ENCODE measurements at places on chromosomes 6 and 20.

DNA sequence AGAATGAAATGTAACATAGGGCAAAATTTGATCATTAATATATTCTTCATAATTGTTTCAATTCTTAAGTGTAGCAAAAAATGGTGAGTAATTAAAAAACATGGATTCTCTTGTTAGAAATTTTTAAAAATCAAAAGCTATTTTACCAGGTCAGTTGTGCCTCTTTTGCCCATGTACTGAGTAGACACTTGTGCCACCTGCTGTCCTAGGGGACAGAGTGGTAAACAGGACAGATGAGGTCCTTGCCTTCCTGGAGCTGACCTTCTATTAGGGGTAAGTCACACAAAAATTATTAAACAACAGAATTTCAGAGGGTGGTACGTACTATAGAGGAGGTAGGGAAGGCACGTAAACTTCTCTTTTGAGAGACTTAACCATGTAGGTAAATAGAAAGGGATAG is 6.5 kb downstream of the RNF24 start:
- DNase-seq: no peak

- no peak for DNase-seq
Observed at GRCh38 chr6:33029328-33030184, 20.2 kb upstream of the HLA-DOA start.

DNA sequence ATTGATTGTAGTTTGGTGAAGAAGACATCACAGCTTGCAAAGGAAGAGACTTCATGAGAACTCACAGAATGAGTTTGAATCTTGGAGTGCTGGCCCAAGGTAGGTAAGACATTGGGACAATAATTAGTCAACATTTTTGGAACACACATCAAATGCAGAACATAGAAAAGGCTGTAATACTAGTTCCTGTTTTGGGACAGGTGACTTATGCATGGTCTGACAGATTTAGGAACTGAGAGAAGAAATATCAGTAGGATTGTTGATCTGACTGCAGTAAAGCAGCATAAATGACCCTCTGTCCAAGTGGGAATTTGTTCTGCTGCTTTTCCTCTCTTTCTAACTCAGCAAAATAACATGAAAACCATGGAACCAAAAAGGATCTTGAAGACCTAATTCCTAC is 102.3 kb upstream of the MAP3K7 start:
- no peak for DNase-seq

DNA sequence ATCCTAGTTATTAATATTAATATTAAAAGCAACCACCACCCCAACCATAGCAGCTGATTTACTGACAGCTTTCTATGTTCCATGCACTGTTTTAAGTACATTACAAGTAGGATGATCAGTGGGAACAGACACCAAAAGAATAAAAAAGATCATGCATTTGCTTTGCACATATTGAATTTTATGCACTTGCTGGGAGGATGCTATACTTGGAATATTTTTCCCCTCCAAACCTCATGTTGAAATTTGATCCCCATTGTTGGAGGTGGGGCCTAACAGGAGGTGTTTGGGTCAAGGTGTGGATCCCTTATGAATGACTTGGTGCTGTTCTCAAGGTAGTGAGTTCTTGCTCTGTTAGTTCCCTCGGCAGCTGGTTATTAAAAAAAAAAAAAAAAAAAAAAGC is 178.9 kb upstream of the MYLIP start:
- no peak for DNase-seq

- DNase-seq: no peak
Observed at GRCh38 chr6:154773610-154774089, 40.4 kb downstream of the SCAF8 start.

DNA sequence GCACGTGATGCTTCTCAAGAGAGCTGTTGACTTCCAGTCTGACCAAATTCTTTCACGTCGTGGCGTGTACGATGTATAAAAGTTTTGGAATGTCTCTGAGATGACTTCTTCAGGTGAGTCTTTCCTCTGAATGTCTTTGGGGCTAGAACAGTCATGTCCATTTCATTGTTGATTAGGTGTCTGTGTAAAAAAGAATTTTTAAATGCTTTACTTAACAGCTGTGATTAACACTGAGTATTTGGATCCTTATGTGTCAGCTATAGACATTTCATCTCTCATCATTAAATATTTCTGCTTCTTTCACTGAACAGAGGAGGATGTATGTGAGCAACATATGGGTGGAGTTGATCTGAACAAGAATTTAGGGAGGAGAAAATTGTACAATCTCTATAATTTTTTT is 29.3 kb upstream of the KIF13A start:
- DNase-seq: no peak

DNA sequence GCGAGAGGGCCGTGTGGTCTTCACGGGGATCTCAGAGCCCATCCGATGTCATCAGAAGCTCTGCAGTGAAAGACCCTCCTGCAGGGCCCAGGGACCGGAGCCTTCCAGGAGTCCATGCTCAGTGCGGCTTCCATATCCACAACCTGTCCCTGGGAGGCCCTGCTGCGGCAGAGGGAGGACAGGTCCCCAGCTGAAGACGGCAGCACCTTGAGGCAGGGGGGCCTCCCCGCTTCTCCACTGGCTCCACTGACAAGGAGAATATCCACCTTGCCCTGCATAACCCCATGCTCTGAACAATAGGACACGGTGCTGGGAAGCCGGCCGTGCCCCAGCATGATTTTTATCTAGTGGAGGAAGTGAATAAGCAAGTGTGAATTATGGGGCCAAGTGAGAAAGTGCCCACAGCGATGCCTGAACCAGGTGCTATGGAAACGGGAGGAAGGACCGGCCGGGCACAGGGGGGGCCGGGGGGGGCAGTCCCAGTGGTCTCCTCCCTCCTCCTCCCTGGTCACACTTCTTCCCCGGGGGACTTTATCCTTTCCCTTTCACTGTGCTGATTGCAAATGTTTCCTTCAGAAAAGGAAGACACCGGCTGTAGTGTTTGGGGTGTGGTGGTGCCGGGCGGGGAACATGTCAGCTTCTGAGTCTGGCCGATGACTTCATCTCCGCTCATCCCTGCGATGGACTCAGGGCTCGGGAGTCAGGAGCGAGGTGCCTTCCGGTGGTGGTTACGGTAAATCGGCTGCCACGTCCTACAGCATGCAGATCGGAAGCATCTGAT is 225.1 kb downstream of the ERMARD start:
- no peak for DNase-seq

- DNase-seq: no peak
Observed at GRCh38 chr6:29255530-29255929, 46.0 kb upstream of the OR14J1 start.

GRCh38 chr20:23079926-23080325 is 6.2 kb downstream of the CD93 start:
- no peak for DNase-seq

DNA sequence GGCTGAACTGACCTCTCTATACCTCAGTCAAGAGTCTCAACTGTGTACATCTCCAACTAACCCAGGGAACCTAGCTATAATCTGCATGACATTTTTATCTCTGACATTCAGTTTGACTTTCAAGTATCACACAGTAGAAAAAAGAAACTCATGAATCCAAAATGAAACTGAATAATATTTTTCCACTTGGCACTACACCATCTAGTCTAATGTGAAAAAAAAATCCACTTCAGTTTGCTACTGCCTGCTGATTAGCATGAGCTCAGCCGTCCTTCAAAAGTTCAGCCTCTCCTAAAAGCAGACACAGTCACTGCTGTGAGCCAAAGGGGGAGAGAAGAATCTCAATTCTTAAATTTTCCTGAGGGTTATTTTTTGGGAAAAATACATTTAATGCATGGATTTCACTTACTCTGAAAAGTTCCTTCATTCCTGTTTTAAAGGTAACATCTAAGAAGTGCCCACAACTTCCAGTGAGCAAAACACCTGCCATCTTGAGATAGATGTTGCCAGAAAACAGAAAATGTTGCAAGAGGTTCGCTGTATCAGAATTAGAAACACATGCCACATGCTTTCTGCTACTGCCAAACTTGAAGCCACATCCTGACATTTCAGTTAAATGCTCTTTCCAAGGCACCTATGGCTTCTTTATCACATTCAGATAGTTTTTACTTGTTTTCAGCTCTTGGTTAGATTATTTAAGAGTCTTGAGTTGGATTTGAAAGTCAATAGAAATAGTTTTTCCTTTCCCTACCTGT is 95.4 kb downstream of the MKKS start:
- DNase-seq: no peak

DNA sequence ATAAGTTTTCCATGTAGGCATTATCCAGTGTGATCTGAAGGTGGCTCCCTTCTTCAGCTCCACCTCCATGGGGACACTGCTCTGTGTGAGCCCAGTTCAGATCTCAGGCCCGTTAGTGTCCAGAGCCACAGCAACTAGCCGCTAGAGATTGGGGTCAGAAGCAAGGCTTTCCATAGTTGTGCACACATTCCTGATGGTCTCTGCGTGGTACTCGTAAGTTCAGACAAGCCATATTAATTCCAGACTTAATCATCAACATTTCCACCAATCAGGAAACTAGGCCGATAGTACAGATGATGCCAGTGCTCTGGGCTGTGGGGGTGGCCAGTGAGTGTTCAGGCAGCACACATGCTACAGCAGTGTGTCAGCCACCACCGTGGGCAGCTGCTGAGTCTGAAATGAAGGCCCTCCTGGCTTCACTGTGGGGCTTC is 17.5 kb upstream of the SYNCRIP start:
- peak; percentile 86 for DNase-seq

GRCh38 chr6:105588123-105588710 is 185.3 kb upstream of the PREP start:
- DNase-seq: no peak

GRCh38 chr6:117346142-117346930 is 79.4 kb downstream of the ROS1 start:
- peak; percentile 13 for DNase-seq

- no peak for DNase-seq
Observed at GRCh38 chr6:113171882-113172281, 685.3 kb upstream of the MARCKS start.

DNA sequence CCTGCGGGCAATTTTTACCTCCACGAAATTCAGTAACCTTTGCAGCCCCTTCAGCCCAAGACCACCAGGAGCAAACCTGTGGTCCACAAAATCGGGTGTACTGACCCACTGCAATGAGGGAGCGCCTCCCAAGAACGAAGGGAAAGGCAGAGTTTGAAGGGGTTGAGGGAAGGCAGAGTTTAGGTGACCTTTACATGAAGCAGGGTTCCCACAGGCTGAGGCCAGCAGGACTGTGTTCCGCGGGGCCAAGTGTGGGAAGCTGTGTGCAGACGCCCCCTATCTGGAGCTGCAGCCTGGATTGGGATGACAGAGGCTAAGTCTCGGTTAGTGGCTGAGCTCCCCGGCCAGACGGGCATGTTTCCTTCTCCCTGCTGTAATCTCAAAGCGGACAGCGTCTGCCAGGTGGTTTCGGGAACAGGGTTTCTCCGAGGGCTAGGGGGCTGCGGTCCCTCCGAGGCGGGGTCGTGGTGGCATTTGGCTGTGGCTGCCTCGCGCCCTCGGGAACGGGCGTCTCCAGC is 826 bp upstream of the PYGB start:
- DNase-seq: peak; percentile 51

GRCh38 chr6:167711211-167711610 is 115.5 kb upstream of the AFDN start:
- no peak for DNase-seq

- DNase-seq: peak; percentile 40
Observed at GRCh38 chr20:61437280-61438206, 185.5 kb downstream of the CDH4 start.

- DNase-seq: no peak
Observed at GRCh38 chr6:50716899-50717509, 3.7 kb downstream of the TFAP2D start.

DNA sequence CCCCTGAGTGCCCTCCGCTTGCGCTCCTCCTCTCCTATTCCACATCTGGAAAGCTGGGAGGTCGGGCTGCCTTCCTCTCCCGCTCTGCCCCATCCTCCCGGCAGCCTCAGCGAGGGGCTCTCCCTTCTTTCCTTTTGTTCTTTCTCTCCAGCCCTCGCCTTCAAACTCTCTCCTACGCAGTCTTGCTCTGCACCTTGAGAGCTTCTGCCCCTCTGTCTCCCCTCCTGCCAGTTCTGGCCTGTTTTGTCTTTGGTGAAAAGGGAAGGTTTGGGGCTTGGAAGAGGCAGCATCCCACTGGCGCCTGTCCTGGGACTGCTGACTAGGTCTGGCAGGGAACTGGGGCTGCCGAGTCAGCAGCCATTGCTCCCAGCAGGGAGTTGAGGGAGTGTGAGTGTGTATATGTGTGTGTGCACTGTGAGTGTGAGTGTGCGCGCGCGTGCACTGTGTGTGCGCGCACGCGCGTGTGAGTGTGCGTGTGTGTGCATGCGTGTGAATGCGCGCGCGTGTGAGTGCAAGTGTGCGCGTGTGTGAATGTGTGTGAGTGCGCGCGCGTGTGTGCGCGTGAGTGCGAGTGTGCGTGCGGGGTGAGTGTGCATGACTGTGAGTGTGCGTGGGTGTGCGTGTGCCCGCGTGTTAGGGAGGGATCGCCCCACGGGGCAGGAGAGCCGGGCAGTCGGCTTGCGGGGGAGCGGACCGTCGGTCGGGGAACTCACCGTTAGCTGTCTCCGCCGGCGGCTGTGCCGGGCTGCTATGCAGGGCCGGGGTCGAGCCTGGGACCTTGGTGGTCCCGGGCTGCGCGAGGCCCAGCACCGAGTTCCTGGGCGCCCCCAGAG is 523 bp downstream of the CPXM1 start:
- DNase-seq: no peak

- DNase-seq: no peak
Observed at GRCh38 chr6:29524044-29524443, 35.5 kb downstream of the UBD start.

DNA sequence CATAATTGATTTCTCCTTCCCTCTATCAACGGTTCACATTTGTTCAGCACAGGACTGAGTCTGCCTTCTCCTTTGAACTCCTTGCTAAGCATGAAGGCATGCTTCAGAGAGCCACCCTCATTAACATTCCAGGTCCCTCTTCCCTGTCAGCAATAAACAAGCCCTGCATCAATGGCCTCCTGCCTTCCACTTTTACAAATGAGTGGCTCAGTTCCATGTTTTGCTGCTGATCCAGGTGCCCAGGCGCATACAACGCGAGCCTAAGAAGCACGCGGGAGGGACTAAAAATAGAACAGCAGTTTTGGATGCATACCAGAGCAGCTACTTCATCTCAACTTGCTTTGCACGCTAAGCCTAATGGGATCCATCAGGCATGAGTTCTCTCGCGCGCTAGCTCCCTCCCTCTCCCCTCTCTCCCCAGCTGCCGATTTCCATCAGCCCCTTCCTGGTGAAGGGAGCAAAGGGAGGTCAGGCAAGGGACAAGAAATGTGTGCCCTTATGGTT is 53.4 kb downstream of the TRAF3IP2 start:
- peak; percentile 97 for DNase-seq

- DNase-seq: no peak
Observed at GRCh38 chr20:32507998-32508774, 76.9 kb downstream of the NOL4L start.

DNA sequence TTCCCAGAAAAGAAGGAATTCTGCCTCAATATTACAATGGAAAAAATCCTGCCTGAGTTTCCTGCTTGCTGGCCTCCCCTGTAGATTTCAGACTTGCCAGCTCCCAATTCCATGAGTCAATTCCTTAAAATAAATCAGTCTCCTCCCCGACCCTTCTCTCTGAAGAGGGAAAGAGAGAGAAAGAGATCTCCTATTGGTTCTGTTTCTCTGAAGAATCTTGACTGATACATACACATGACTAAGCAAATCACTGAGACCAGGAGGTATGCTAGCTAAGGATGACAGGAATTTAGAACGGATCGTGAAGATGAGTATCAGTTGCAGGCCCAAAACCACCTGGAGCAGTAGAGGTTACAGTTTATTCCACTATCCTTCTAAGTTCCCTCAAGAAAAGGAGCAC is 11.3 kb upstream of the RBM24 start:
- no peak for DNase-seq

GRCh38 chr6:126198631-126199030 is 141.3 kb upstream of the CENPW start:
- no peak for DNase-seq
